Stomach (tissue), 19 donors: ENCODE measurements at places on chromosomes 3 and 15. TPM values are rescaled to one million over a fixed set of nuclear protein-coding genes. Genes with fewer than 3 reads are reported as not detected.

CADPS gene
- 4.1 TPM for polyA plus RNA-seq

SACM1L gene
- 17.1 TPM for polyA plus RNA-seq

TAGLN3 gene
- 1.0 TPM for polyA plus RNA-seq

LRTM1 gene
- not detected for polyA plus RNA-seq

CCR2 gene
- 0.81 TPM for polyA plus RNA-seq

CYP1A2 gene
- not detected for polyA plus RNA-seq

TRIM71 gene
- 0.05 TPM for polyA plus RNA-seq

ACAN gene
- polyA plus RNA-seq, result not detected

ZMYND10 gene
- 1.2 TPM for polyA plus RNA-seq

- DNase-seq, result no peak
- peak overlapping the region; percentile 95 for H3K27ac ChIP-seq
- peaks cover 82% of the 10 kb centered on the region for H3K4me1 ChIP-seq
- H3K4me3 ChIP-seq, result peak overlapping the region; percentile 60
- H3K27me3 ChIP-seq, result no peaks in the 10 kb centered on the region
These were observed 519.7 kb downstream of the FOXP1 start for GRCh38 chr3:71063773-71064290.

DNA sequence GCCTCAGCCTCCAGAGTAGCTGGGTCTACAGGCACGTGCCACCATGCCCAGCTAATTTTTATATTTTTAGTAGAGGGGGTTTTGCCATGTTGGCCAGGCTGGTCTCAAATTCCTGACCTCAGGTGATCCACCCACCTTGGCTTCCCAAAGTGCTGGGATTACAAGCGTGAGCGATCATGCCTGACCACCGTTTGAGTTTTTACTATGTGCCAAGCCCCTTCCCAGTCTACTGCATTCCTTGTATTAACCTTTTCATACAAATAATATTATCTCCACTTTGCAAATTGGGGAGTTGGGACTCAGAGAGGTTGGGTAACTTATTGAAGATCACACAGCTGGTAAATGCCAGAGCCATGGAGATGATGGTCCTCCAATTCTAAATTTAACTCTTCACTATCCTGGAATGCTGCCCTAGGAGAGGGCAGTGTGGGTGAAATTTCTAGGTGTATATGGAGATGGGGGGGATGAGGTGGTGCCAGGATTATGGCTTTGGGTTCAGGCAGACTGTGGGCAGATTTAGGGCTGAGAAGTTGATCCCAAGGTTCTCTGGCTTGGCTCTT, 1.0 kb upstream of the PXK start:
- H3K4me1 ChIP-seq, result peaks cover 43% of the 10 kb centered on the region
- no peaks in the 10 kb centered on the region for H3K36me3 ChIP-seq
- no peak overlapping the region for H3K4me3 ChIP-seq
- H3K27me3 ChIP-seq, result no peaks in the 10 kb centered on the region
- DNase-seq, result no peak

- no peaks in the 10 kb centered on the region for H3K27me3 ChIP-seq
- no peak overlapping the region for H3K27ac ChIP-seq
- H3K4me3 ChIP-seq, result no peak overlapping the region
- no peaks in the 10 kb centered on the region for H3K36me3 ChIP-seq
These were observed 1007.2 kb upstream of the ALCAM start for GRCh38 chr3:104359546-104359945.

DNA sequence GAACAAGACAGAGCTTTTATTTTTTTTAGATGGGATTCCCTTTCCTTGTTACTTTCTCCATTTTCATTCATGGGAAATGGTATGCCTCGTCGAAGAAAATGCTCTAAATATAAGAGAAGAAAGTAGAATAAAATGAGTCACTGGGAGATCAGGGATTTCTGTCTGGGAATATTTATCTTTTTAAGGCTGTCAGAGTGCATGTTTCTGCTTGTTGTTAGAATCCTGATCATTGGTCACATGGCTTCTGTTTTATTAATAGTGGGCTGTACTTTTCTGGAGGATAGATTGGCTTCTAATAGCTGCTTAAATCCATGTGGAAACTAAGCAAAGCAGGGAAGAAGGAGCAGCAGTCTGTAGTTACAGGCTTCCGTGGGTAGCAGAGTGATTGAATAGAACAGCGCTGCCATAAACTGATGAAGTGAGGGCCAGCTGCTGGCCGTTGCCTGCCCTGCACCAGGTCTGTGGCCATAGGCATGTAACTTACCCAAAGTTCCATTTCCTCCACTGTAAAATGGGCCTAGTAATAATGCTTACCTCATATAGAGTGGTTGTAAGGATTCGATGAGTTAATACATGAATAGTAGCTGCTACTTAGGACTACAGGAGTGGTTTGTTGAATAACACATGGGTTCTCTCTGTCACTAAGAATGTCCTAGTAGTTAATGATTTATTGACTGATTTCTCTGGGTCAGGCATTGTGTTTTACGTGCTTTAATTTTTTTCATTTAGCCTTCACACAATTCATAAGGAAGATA, 289.9 kb downstream of the SATB1 start:
- no peak for DNase-seq
- no peaks in the 10 kb centered on the region for H3K27me3 ChIP-seq
- H3K4me1 ChIP-seq, result no peaks in the 10 kb centered on the region
- no peaks in the 10 kb centered on the region for H3K36me3 ChIP-seq
- H3K4me3 ChIP-seq, result no peak overlapping the region
- no peak overlapping the region for H3K27ac ChIP-seq

DNA sequence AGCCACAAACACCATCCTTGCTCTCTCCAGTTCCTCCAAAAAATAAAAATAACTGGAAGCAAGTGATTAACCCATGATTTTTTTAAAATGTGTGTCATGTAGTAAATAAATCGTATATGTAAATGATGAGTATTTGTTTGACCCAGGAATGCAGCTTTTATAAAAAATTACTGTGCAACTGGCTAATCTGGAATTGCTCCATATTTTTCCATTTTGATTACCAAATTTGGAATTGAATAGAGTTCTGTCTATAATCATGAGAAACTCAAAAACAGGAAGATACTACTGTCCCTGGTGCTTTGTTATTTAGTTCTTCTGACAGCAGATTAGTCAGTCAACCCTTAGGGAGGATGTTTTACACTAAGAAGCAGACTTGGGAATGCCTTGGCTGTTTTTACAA, 116.2 kb downstream of the CCNL1 start:
- H3K36me3 ChIP-seq, result no peaks in the 10 kb centered on the region
- no peak for DNase-seq
- no peaks in the 10 kb centered on the region for H3K4me1 ChIP-seq

DNA sequence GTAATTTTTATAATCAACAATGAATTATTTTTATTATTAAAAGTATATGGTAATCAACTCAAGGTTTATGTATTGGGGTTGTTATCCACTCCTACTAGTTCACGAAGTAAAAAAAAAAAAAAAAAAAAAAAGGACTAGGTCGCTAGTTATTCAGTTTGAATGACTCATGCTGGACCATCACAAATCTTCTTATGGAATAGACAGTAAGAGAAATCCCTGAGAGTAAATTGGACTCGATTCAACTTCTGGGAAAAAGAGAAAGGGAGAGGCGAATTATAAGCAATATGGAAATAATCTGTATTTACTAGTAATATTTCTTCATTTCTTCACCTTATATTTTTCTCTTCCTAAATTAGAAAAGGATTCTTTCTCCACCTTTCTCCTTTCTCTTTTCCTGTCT, 2.0 kb downstream of the MYEF2 start:
- H3K4me3 ChIP-seq, result no peak overlapping the region
- peaks cover 24% of the 10 kb centered on the region for H3K4me1 ChIP-seq
- H3K36me3 ChIP-seq, result no peaks in the 10 kb centered on the region

GRCh38 chr15:32879980-32880379, 162.2 kb downstream of the GREM1 start:
- H3K4me1 ChIP-seq, result peaks cover 17% of the 10 kb centered on the region
- H3K36me3 ChIP-seq, result no peaks in the 10 kb centered on the region
- H3K27me3 ChIP-seq, result no peaks in the 10 kb centered on the region
- H3K27ac ChIP-seq, result peak overlapping the region; percentile 67
- DNase-seq, result no peak
- no peak overlapping the region for H3K4me3 ChIP-seq

DNA sequence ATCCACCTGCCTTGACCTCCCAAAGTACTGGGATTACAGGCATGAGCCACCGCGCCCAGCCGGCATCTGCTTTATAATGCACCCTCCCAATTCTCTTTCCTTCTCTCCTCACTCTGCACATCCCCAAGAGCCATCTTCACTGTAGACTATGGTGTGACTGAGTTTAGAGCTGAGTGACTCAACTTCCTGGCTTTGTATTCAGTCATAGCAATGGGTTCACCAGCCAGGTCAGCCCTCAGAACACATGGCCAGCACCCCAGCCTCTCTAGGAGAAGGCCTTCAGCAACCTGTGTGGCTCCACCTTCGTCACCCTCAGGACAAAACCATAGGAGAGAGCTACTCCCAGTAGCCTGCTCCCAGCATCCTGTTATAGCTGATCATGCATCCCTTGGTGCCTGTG, 33.0 kb downstream of the ARID3B start:
- H3K36me3 ChIP-seq, result peaks cover 76% of the 10 kb centered on the region
- H3K27ac ChIP-seq, result no peak overlapping the region
- H3K27me3 ChIP-seq, result no peaks in the 10 kb centered on the region
- no peaks in the 10 kb centered on the region for H3K4me1 ChIP-seq
- DNase-seq, result no peak

DNA sequence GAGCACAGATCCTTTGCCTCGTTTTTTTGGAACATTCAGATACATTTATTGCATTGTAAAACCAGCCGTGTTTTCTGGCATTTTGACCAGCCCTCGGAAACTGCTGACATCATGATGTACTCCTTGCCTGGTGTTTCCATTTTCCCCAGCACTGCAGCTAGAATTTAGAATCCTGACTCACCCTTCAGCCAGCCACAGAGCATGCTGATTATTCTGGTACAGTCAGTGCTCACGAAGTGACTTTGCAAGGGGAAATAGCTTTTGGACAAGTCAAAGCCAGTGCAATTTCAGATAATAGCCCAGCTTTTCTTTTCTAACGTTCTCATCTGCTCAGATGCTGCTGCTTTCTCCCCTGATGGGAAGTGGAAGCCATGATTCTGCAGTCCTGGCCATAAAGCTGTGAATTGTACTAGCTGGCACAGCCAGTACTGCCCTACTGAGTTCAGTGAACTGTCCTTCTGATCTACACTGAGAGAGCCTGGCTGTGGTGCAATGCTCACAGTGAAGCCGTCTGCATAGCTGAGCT, 12.1 kb upstream of the CNBP start:
- H3K36me3 ChIP-seq, result no peaks in the 10 kb centered on the region
- no peaks in the 10 kb centered on the region for H3K4me1 ChIP-seq
- DNase-seq, result no peak
- no peak overlapping the region for H3K4me3 ChIP-seq
- peak overlapping the region; percentile 74 for H3K27ac ChIP-seq
- no peaks in the 10 kb centered on the region for H3K27me3 ChIP-seq

- peaks cover 37% of the 10 kb centered on the region for H3K4me1 ChIP-seq
- peak overlapping the region; percentile 83 for H3K27ac ChIP-seq
- peak; percentile 64 for DNase-seq
- H3K4me3 ChIP-seq, result no peak overlapping the region
- H3K27me3 ChIP-seq, result no peaks in the 10 kb centered on the region
- H3K36me3 ChIP-seq, result peaks cover 51% of the 10 kb centered on the region
These were observed 9.5 kb downstream of the CLDN18 start for GRCh38 chr3:138019281-138020069.

DNA sequence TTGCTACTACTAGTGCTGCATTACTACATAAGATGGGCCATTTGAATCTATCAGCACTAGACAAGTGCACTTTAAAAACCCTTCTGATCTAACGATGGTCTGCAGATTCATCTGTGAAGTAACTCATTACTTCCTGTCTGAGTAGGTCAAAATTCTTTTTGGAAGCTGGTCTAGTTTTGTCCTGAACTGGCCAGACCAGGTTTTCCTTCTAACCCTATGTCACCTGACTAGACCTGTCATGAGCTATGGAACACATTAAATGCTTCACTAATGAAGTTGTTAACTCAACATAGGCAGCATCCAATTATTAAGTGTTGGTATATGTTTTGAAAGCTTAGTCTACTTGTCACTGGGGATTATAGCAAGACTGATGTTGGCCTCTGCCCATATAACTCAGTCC, 10.1 kb upstream of the RBM5 start:
- H3K4me3 ChIP-seq, result no peak overlapping the region
- H3K36me3 ChIP-seq, result peaks cover 42% of the 10 kb centered on the region
- H3K4me1 ChIP-seq, result no peaks in the 10 kb centered on the region
- no peaks in the 10 kb centered on the region for H3K27me3 ChIP-seq
- H3K27ac ChIP-seq, result no peak overlapping the region
- no peak for DNase-seq

- no peak overlapping the region for H3K4me3 ChIP-seq
- no peak overlapping the region for H3K27ac ChIP-seq
- no peaks in the 10 kb centered on the region for H3K27me3 ChIP-seq
- DNase-seq, result peak; percentile 36
- H3K36me3 ChIP-seq, result no peaks in the 10 kb centered on the region
These were observed 10.4 kb upstream of the POLR2M start for GRCh38 chr15:57696146-57696545.

DNA sequence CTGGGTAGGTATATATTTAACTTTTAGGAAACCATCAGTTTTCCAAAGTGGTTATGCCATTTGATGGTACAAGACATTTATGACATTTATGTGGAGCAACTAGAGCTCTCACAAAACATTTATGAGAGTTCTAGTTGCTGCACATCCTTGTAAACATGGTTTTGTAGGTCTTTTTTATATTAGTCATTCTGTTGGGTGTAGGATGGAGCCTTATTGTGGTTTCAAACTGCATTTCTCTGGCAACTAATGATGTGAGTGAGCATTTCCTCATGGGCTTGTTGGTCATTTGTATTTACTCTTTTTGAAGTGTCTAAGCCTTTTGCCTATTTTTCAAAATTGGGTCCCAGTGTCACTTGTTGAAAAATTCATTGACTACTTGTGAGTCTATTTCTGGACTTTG, 45.7 kb upstream of the MGLL start:
- no peak overlapping the region for H3K4me3 ChIP-seq
- H3K4me1 ChIP-seq, result no peaks in the 10 kb centered on the region
- DNase-seq, result no peak
- H3K27me3 ChIP-seq, result no peaks in the 10 kb centered on the region
